Activated CD8-positive, alpha-beta memory T cell treated with anti-CD3 and anti-CD28 coated beads for 48 hours (primary cell): ENCODE measurements at places on chromosomes 5 and 9.

DNA sequence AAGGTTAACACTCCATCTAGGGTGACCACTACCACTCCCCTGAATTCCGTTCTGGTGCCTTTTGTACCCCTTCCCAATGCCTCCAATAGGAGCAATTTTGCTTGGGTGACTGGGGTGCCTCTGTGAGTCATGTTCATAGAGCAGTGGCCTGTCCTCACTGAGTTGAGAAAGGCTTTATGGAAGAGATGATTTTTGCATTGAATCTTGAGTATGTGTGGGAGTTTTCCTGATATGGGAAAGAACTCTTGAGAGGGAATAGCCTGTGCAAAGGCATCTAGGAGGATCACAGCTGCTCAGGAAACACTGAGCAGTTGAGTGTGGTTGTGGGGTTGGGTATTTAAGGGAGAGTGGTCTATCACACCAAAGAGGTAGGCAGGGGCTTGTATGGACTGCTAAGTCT is 16.2 kb downstream of the C9orf43 start:
- no peak for DNase-seq

DNA sequence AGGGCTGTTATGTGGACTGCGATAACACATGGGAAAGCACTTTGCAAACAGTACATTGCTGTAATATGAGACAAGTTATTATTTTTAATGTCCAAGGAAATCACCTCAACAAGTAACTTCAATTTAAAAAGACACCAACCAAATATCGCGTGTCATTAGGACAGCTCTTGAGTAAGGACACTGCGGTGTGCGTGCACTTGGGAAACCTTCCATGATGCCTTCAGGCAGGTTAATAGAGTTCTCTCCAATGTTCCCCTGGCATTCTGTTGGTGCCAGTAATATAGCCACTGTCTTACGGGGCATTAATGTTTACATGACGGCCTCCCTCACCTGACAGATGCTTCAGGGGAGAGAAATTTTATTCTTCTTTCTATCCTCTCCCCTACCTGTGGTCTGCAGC is 42.9 kb downstream of the TTLL11 start:
- DNase-seq, result no peak

DNA sequence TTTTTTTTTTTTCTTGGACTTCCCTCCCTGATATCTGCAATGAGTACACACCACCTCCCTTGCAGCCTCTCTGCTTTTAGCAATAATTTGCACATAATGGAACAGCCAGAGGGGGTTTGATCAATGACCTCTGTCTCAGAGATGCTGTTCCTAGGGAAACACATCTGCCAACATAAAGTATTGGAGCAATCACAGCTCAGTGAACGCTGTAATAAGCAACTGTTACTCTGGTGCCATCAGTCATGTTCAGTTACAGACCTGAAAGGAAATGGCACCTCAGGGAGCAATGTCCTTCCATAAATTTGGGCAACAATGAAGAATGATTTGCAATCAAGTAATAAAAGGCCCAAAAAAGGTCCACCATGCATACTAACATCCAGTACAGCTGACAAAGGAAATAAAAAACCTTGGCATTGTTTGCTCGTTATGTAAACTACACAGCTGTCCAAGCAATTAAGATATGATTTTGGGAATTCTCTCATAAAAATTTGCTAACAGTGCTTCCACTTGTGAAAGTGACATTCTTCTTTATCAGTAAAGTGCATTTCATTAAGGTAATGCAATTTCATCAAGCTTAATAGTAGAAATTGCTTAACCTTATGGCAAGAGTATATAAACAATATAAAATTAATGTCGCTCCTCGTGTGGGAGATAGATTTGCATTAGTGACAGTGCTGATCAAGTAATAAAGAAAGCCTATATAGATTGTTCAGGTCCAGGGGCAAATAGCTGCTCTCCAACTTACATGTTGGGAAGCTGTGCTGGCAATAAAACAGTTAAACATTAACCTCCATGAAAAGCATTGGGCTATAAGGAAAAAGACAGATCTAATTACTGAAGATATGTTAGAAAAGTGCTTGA is 167.8 kb downstream of the RASEF start:
- no peak for DNase-seq

DNA sequence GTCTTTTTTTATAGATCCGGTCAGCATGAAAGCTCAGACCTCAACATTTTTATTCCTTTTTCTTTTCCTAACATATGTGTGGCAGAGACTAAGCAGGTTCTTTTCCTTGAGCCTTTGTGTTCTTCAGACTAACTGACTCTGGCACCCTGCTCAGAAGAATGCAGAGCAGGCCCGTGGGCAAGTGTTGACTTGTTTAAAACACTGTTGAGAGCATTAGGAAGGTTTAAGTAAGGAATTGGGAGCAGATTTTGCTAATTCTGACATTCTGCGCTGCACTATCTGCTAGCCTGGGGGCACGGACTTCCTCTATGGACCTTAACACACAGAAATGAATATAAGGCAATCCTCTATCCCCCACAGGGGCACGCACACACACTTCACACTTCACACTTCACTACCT is 182.5 kb upstream of the PIK3R1 start:
- DNase-seq, result no peak

DNA sequence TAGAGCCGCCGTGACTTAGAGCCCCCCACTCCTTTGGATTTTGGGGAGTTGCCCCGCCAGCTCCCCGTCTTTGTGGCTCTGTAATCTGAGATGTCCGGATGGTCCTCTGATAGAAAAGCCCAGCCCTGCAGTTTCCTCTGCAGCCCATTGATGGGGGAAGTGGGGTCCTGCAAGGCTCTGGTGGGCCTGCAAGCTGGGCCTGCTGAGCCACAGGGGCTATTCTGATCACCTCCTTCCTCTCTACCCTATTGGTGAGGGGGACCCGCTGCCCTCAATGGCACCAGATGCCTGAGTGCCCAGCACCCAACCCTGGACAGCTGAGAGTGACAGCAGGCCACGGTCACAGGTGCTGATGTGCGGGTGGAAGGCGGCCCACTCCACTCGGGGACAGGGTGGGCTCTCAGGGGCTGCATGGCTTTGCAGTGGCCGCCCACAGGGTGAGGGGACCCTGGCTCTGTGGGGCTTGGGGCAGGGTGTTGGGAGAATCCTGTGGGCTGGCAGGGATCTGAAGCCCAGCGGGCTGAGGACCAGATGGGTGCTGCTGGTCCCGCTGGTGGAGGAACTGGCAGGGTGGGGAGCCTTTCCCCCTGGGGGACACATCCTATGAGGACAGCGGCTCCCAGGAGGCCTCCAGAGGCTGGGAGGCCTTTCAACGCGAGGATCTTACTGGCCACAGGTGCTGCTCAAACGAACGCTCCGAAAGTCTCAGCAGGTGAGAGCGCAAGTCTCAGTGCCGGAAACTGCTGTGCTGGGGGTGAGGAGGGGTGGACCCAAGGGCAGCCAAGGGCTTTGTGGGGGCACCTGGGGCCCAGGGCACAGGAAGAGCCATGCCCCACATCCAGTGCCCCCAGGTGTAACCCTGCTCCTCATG is 30.0 kb upstream of the LPCAT1 start:
- no peak for DNase-seq

- DNase-seq, result no peak
These were observed 28.0 kb upstream of the IRX2 start for GRCh38 chr5:2779459-2779858.

DNA sequence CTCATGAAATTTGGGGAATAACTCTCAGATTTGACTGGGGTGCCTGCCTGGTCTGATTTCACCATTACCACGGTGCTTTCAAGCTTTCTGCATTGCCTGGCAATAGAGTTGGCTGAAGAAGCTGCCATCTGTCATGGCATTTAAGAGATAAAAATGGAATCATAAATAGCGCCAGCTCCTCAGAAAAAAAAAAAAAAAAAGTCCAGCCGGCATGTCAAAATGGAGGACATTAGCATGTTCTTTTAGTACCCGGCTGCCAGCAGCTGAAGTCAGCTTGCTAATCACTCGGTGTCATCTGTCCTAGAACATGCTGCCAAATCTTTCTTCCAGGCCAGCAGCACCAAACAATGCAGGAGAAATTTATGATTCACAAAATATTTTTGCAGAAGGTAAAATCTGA is 57.7 kb upstream of the CER1 start:
- DNase-seq, result no peak

DNA sequence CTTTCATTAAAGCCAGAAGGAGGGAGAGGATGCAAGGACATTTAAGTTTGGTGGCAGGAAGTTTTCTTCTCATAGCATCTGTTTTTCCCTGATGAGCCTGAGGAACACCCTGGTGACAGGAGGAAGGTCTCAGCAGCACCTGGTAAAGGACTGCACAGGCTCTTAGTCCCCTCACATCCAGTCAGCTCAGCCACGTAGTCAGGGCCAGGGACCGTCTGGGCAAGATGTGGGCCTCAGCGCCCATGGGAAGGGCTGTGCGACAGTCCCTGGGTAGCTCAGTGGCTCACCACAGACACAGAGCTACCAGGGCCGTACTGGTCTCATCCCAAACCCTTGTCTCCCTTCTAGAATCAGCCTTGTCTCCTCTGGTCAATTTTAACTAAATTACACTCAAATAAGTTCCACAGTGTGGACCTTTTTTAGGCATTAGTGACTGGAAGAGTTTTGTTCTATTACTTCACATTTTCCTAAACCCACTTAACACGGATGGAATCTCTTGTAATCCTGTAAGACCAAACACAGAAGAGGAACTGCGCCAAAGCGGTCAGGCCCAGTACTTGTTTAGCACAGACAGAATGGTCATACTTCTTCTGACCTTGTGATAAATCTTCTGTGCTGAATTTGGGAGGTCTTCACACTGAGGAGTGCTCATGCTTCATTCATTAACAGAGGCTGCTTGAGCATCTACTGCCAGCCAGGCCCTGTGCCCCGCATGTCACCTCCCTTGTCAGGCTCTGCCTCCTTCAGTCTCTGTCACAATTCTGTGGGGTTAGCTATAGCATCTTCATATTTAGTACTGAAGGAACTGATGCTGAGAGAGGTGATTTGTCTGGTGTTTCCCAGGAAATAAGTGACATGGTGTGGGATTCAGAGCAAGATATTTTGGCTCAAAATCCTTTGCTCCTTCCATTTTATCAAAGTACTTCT is 91.4 kb downstream of the ANGPTL2 start:
- DNase-seq, result no peak

GRCh38 chr5:1116109-1116740 is 4.4 kb upstream of the SLC12A7 start:
- DNase-seq, result no peak
